Hippocampal formation (tissue), 2 donors: ENCODE measurements at places on chromosomes 6 and 20.
A peak's percentile ranks its signal among the peaks of the same experiment; 100 is the strongest.

DNA sequence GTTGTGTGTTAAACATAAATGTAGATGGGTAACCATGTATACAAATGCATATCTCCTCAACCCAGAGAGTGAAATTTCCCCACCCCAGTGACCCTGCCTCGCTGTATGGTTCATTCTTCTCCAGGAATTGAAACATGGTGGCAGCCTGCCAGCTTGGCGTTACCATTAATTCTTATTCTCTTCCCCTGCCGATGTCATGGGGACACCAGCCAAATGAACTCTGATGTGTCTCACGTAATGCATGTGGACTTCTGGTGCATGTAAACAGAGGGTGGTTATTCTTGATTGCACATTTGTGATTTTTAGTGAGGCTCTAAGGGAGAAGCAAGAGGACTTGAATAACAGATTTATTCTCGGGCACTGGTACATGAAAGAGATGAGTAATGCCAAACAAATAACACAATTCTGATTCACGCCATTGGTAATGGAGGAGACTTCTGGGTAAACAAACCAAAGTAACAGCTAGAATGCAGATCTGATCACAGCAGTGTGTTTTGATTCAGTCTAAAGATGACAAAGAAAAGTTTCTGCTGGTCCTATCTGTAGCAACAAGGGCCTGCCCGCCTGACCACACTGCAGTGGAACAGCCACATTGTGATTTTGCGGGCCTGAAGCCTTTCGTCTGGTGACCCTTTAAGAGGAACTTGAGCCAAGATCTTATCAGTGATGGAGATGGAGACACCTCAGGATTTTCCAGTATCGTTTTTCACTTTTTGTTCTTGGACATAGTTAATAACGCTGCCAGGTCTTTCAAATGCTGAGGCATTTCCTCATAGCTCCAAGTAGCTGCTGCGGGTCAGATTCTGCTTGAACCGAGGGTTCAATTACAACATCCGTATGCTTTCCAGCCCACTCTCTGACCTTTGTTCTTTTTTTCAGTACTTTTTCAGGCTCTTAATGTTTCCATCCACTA is 171.8 kb upstream of the AKAP12 start:
- DNase-seq: no peak

GRCh38 chr6:20069021-20069522 is 143.2 kb downstream of the MBOAT1 start:
- no peak for DNase-seq

GRCh38 chr6:9057937-9058336 is 622.6 kb upstream of the SLC35B3 start:
- no peak for DNase-seq

DNA sequence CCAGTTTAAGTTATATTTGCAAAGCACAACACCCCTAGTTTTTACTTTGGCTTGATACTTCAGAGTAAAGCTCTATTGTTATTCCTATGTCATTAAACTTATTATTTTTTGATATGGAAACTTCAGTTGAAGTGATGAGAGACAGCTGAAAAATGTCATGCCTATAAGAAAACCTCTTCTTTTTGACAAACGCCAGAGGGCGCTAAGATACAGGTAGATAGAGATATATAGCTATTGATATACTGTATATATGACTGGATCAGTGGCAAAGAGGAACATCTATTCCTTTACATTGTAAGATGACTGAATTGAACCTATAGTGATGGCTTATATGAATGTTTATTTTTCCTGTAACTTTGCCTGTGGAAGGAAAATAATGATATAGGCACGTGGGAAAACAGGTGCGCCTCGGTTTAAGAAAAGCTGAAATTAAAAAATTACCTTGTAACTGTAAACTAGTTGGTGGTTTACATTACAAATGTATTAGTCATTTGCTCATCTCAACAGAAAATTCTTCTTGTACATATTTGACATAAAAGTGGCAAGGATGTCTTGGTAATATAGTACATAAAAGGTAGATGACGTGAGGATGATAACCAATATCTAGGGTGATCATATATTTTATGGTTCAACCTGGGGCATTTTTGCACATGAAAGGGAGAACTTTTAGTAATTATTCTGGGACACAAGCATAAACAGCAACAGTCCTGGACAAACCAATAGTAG is 74.1 kb downstream of the LAMA4 start:
- DNase-seq: peak; percentile 89

DNA sequence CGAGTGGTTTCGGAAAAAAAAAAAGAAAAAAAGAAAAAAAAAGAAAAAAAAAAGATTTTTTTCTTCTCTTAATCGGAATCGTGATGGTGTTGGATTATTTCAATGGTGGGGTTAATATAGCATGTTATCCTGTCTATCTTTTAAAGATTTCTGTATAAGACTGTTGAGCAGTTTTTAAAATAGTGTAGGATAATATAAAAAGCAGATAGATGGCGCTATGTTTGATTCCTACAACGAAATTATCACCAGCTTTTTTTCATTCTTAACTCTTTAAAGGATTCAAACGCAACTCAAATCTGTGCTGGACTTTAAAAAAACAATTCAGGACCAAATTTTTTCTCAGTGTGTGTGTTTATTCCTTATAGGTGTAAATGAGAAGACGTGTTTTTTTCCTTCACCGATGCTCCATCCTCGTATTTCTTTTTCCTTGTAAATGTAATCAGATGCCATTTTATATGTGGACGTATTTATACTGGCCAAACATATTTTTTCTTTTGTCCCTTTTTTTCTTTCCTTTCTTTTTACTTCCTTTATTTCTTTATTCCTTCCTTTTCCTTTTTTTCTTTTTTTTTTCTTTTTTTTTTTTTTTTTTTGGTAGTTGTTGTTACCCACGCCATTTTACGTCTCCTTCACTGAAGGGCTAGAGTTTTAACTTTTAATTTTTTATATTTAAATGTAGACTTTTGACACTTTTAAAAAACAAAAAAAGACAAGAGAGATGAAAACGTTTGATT is 3.6 kb downstream of the SOX4 start:
- DNase-seq: peak; percentile 86
